ENCODE measurements at places on chromosomes 2 and 18. TPM values are rescaled to one million over a fixed set of nuclear protein-coding genes. Genes with fewer than 3 reads are reported as not detected.

AMER3 gene
- not detected for total RNA-seq

GRCh38 chr2:121118951-121119350 lies 166.1 kb downstream of the TFCP2L1 start:
- DNase-seq: no peak

DNA sequence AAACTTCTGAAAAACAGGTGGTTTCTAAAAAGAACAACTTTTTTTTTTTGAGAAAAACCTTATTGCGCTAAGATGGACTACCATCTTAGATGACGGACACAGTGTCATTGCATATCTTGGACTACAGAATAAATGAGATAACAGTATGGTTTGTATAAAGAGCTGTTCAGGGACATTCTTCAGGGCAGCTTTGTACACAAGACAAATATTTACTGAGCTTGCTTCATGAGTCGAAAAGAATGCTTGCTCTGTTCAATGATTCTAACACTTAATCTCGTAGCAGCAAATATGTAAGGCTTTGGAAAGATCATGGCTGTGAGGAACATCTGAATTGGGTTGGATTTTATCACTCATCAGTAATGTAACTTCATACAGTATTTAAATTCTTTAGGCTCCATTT lies 282.5 kb upstream of the CWC22 start:
- DNase-seq: no peak

DNA sequence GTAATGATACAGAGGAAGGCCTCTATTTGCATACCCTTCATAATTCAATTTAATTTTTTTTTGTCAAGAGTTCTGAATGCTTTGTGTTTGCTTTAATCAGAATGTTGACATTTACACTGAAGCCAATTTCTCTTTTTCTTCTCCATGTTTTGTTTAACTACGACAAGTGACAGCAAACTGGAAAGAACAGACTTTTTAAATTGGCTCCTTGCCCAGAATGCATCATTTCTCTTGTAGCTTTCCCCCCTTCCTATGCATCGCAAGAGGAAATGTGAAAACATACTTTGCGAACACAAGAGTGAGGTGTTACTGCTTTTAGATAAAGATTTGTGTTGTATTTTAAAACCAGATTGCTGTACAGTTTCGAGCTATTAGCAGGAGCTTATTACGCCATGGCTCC lies 955.2 kb upstream of the CELF4 start:
- no peak for DNase-seq

GRCh38 chr2:8675543-8675942 lies 6.3 kb upstream of the ID2 start:
- no peak for DNase-seq

DNA sequence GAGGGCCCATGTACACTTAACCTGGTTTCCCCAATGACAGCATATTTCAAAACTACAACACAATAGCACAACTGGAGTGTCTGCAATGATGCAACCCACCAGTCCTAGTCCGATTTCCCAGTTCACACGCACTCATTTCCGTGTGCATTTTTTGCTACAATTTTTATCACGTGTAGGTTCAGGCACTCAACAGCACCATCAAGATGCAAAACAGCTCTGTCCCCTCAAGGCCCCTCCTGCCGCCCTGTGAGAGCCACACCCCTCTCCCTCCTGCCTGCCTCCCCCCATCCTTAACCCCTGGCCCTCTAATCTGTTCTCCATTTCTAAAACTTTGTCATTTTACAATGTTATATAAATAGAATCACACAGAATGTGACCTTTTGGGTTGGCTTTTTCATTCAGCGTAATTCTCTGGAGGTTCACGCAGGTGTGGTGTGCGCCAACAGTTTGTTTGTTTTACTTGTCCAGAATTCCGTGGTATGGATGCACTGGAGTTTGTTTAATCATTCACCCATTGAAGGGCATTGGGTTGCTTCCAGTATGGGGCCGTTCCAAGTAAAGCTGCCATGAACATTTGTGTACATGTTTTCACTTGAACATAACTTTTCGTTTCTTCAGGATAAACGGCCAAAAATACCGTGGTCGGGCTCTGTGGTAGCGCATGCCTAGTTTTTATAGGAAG lies 8.4 kb downstream of the KCNIP3 start:
- no peak for DNase-seq

DNA sequence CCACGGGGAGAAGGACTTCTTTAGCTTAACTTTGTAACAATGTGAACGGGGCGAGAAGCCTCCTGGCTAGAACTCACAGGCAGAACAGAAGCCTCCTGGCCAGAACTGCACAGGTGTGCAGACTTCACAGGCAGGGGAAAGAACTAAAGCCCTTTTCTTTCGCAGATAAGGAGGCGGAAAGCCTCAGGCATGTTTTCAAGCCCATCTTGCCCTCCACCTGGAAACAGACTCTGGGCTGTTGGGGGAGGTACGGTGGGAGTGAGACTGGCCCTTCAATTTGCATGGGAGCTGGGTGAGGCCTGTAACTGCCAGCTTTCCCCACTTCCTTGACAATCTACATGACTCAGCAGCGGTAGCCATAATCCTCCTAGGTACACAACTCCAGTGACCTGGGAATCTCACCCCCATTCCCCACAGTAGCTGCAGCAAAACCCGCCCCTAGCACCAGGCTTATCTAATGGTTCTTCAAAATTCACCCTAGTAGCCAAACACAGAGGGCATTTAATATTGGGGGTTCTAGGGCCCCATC lies 22.9 kb upstream of the ABCA12 start:
- no peak for DNase-seq

DNA sequence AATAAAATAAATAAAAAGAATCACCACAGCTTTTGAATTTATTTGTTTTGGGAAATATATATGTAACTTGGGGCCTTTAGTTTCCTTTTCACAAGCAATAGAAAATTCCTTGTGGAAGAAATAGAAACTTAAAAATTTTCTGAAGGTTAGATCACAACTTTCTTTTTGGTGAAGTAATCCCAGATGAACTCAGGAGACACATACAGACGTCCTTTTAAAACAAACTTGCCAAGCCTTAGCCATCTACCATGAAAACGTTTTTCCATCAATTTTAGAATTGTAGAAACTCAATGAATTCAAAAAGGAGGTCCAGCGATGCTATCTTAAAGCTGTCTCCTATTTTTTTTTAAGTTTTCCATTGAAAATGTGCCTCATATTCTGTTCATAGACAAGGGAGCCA lies 225.6 kb downstream of the ASXL3 start:
- DNase-seq: no peak

DNA sequence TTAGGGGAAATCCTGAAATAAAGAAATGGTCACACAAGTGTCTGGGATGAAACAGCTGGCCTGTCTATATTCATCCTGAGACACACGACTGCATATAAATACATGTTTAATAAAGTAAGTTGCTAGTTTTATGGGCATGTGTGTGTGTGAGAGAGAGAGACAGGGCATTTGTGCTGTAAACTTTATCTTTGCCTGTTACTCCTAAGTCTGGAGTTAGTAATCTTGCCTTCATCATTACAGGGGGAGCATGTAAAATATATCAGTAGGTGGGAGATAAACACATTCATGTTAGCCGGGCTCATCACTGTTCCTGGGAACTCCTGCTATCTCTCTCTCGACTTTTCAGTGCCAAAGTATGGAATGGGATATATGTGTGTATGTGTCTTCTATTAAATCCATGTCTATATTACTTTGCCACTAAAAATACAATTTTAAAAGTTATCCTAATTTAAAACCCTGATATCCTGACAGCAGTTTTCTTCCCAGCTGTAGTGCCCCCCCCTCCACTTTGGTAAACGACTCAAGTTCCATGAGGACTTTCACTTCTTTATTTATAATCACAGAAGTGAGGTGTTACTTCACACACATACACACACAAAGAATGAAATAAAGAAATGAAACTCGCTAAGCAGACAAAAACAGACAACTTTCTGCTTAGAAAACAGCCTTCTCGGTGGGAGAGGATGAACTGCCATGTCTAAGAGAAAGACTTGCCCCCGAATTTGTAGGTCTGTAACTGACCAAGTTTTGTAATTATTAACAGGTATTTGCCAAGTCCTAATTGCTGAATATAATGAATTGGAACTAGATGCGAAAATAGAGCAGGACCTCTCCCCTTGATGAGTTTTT lies 947 bp downstream of the ZEB2 start:
- DNase-seq: peak; percentile 39

Measured in lung microvascular endothelial cell (primary cell).